Stimulated activated CD8-positive, alpha-beta memory T cell treated with anti-CD3 and anti-CD28 coated beads, Interleukin-2, amount 100 ng/mL, for 48 hours (primary cell): ENCODE measurements at places on chromosomes 4 and X.

DNA sequence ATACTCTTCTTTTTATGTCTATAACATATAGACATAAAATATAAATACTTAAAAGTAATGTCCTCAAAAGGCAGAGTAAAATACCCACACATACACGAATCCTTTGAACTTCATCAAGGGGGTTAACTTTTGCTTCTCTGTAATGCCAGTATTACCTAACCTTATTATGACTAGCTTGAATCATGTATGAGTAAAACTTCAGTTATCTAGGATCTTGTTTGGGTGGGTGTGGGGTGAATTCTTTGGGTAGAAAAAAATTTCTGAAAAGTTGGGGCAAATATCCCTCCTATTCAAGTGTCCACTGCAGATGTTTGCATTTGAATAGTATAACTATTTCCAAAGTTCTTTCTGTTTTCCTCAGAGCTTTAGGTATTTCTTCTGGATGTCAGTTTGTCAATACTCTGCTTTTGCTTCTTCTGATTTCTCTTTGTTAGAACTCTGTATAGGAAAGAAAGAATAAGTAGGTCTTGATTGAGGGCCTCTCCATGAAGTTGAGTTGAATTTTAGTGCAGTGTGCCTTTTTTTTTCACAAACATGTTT lies 173.8 kb downstream of the ADGRL3 start:
- DNase-seq = no peak

GRCh38 chr4:10808591-10808990 lies 124.0 kb upstream of the CLNK start:
- no peak for DNase-seq

GRCh38 chrX:111869639-111870034 lies 6.3 kb upstream of the TRPC5OS start:
- DNase-seq = no peak

- no peak for DNase-seq
Measured at GRCh38 chr4:177759729-177760128, 317.5 kb upstream of the AGA start.

DNA sequence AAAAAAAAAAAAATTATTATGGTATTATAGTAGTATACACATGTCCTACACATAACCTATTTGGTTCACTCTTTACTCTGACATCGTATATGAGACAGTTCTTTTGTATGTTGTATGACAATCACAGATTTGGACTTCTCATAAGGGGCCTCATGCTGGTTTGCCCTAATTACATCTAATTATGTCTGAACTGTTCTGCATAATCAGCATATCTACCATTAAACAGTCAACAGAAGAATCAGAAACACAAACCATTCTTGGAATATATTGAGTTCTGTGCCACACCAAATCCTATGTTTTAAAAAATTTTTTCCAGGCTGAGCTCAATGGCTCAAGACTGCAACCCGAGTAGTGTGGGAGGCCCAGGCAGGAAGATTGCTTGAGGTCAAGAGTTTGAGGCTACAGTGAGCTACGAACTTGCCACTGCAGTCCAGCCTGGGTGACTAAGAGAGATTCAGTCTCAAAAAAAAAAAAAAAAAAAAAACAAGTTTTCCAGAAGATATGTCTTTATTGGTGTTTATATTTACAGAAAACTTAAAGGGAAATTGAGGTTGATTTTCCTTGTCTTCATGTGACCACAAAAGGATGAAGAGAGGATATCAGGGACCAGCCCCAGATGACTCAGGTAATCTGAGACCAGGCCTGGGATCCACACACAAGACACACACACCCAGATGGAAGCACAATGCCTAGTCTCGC lies 22.2 kb downstream of the TRIM61 start:
- no peak for DNase-seq

DNA sequence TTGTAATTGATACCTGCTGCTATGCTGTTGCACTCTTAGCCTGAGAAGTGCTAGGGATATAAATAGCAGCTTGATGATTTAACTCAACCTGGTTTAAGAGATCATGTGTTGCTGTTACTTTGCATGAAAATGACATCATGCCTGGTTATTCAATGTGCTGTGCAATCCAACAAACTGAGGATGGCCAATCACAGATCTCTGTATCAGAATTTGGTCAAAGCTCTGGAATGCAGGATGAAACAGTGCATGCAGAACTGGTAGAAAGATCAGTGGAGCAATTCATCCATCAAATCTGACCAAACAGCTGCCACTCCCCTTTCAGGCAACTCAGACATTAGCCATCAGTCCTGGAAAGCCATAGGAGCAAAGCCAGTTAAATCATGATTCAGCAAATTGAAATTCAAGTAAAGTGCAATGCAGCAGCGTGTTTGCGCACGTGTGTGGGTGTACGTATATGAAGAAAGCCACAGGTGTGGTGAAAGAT lies 160.3 kb upstream of the RASGEF1B start:
- no peak for DNase-seq
